Dermis lymphatic vessel endothelial cell (primary cell): ENCODE measurements at places on chromosomes 7 and 10. TPM values are rescaled to one million over a fixed set of nuclear protein-coding genes. Genes with fewer than 3 reads are reported as not detected.

CLIP2 gene
- total RNA-seq: 24.2 and 27.1 TPM in 2 replicates

ZP3 gene
- 1.1 and 2.8 TPM in 2 replicates for total RNA-seq

DDX50 gene
- total RNA-seq: 39.3 and 50.5 TPM in 2 replicates

OGDHL gene
- total RNA-seq: 0.22 and 0.34 TPM in 2 replicates

CLDN12 gene
- 12.7 and 16.8 TPM in 2 replicates for total RNA-seq

KCNIP2 gene
- 0.09 and 0.11 TPM in 2 replicates for total RNA-seq

GALNT17 gene
- not detected in 2 replicates for total RNA-seq

CAV2 gene
- total RNA-seq: 88.0 and 196 TPM in 2 replicates

PDLIM1 gene
- 95.5 and 104 TPM in 2 replicates for total RNA-seq

PRPS1L1 gene
- total RNA-seq: not detected in 2 replicates

MGAM2 gene
- not detected in 2 replicates for total RNA-seq

BMS1 gene
- 17.8 and 25.1 TPM in 2 replicates for total RNA-seq

SPDYE1 gene
- not detected in 2 replicates for total RNA-seq

CCL24 gene
- not detected in 2 replicates for total RNA-seq

IL15RA gene
- total RNA-seq: 7.2 and 9.9 TPM in 2 replicates

SEMA3C gene
- total RNA-seq: 0.09 and 2.2 TPM in 2 replicates

ACTR3C gene
- total RNA-seq: 1.7 and 6.7 TPM in 2 replicates

PIK3AP1 gene
- total RNA-seq: 0.09 TPM in 1 of 2 replicates, not detected in the other
